ENCODE measurements at places on chromosomes 12 and 14. TPM values are rescaled to one million over a fixed set of nuclear protein-coding genes. Genes with fewer than 3 reads are reported as not detected.
A peak's percentile ranks its signal among the peaks of the same experiment; 100 is the strongest.

ABHD12B gene
- not detected for total RNA-seq

IGFBP6 gene
- total RNA-seq, result 53.0 TPM

MSRB3 gene
- total RNA-seq, result 125 TPM

PRKD1 gene
- 3.1 TPM for total RNA-seq

STON2 gene
- 8.3 TPM for total RNA-seq

ALDH1L2 gene
- total RNA-seq, result 3.0 TPM

DNA sequence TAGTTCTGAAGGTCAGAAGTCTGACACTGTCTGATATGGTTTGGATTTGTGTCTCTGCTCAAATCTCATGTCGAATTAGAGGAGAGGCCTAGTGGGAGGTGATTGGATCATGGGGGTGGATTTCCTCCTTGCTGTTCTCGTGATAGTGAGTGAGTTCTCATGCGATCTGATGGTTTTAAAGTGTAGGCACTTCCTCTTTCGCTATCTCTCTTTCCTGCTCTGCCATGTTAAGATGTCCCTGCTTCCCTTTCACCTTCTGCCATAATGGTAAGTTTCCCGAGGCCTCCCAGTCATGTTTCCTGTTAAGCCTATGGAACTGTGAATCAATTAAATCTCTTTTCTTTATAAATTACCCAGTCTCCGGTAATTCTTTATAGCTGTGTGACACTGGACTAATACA lies 84.1 kb upstream of the TMTC1 start:
- no peak for DNase-seq

DNA sequence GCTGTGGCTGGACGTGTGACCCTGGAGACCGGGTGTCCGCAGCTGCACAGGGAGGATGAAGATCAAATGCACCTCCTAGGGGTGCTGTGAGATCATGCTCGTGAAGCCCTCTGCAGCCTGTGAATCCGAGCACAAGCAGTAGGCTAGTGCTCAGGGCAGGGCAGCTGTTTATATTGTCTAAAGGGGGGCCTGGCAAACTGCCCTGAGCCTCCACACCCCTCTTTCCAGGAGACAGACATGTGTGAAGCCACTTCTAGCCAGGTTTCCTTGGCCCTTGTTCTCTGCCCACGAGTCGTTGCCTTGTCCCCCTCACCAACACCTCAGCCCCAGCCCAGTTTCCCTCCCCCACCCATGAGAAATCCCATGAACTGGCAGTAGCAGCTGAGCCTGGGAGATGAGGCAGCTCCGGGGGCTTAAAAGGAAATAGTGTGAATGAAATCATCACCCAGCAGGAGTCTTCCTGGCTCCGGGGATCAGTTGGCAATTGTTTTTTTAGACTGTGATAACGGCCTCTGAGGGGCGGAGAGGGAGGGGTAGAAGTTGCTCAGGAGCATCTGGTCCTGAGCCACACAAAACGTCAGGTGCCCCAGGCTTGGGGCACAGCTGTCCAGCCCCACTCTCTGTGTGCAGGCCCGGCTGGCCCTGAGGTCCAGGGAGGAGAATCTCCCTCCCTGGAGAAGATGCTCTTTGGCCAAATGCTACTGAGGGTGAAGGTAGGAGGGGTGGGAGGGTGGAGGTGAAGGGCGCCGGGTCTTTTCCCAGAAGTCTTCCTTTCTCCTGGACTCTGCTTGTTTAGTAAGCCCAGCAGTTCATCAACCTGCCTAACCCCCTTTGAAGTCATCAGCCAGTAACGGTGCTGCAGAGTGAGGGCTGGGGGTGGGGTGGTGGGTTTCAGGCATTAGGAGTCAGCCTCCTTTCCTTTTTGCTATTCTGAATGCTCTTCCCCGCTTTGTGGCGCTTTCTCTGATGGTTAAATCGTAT lies 4.0 kb downstream of the FGF6 start:
- DNase-seq, result no peak

GRCh38 chr12:52245259-52245961 lies 12.4 kb downstream of the KRT7 start:
- DNase-seq, result no peak

GRCh38 chr14:42710071-42710470 lies 1103.4 kb downstream of the LRFN5 start:
- DNase-seq, result no peak

DNA sequence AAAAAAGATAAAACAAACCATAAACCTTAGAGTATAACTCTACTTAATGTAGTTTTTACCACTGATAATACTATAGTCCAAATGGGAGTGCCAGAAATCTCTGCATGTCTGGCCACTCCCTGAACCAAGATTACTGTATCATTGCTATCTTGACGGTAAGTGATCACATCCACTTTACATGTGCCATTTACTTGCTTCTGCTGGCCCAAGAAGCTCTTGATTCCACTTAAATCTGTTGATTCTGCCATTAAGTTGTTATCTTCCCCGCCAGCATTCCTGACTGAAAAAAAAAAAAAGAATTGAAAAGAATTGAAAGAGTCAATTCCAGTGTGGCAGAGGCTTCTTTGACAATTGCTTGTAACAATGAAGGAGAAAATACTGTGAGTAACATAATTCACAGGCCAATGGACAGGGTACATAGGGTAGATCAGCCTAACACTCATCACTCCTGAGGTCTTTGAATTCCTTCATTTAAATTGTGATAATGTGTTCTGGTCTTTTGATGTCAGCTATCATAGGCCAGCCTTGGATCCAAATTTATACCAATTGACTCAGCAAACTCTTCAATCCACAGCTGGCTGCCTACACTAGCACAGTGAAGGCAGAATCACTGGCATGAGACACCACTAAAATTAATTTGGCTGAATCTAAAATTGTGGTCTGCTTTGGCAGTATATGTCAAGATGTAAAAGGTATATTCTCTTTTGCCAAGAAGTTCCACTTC lies 665.2 kb upstream of the FLRT2 start:
- no peak for DNase-seq

- DNase-seq, result no peak
Observed at GRCh38 chr14:34161351-34162082, 210.6 kb upstream of the EGLN3 start.

- no peak for DNase-seq
Observed at GRCh38 chr12:102570256-102570655, 89.9 kb upstream of the IGF1 start.

DNA sequence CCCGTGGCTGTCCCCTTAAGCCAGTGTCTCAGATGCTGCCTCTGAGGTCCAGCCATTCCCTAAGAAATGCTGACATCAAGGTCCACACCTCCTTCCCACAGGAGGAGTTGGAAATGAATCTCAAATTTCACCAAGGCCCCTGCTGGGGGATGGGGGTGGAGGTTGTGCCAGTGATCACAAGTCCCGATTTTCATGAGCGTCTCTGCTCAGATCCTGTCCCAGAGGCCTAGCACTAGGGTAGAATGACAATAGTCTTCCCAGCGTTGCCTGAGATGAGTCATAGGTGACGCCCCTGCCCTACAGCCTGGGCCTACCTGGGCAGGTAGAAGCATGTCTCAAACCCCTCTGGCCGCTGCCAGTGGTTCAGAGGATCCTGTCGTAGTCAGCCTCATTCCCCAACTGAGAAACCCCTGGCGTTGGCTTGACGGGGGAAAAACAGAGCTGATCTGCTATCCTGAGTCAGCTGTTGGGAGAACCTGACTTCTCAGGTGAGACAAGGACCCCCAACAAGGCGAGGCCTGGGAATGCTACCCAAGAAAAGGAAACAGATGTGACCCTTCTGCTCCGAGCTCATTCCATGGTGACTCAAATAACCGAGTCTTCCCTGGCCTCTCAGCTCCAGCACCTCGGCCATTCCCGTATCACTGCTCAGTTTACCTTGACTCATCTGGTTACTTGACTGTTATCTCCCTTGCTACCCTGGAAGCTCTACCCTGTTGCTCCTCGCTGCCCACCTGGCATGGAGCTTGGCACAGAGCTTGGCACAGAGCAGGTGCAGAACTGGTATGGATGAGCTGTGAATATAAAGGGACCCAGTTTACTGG lies 21.8 kb upstream of the SPPL3 start:
- DNase-seq, result no peak

DNA sequence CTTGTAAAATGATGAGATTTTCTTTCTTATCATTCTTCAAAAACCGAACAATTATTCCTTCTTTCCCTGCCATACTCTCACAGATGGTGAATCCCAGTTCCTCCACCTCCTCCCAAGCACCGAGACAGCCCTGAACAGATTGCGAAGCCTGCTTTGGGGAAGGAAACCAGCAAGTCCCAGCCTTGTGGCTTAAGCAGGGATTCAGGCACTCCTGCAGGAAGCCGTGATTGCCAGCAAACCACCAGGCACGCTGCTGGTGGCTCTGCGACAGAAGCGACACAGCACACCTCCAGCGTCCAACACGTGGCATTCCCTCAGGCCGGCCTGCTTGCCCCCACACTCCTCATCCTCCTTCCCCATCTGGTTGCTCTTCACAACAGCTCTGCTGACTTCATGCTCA lies 237.7 kb downstream of the GXYLT1 start:
- DNase-seq, result no peak

DNA sequence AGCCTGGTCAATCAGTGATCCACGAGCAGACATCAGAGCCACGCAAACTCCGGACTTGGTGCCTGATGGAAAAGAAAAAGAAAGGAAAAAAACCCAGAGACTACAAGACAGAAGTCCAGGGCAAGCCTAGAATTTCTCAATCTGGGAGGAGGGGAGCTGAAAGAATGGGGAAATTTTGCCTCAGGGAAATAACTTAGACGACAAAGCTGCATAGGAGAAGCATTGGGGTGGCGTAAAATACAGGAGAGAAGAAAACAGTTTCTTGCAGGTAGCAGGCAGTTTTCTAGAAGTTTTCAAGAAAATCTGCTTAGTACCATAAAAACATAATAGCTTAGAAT lies 2.6 kb upstream of the SLC11A2 start:
- DNase-seq, result no peak

DNA sequence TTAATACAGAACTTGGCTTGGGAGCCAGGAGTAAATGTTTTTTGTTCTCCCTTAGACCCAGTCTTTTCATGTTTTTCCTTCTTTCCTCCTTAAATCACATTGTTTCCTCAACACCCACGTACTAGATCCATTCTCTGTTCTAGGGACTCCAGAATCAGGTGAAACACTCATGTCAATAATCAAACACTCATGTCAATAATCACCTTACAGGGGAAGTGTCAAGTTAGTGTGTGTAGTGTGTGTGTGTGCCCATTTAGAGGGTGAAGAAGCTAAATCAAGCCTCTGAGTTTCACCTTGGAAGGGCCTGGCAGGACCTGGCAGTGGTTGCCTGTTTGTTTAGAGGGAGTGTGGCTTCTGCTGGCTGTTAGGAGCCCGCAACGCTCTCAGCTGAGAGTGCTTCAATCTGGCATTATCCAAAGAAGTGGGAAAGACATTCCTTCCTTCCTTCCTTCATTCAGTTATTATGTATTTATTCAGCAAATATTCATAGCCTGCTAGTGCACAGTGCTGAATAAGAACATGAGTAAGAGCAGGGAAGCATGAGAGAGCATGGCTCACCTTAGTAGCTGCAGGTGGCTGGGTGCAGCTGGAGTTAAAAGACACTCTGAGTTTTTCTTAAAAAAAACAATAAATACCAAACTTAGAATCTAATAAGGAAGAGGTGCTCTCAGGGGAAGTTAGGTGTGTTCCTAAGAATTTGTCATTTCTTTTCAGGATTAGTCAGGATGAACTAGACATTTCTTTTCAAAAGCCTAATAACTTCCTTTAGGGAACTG lies 17.6 kb upstream of the EID3 start:
- no peak for DNase-seq

- no peak for DNase-seq
Observed at GRCh38 chr14:67526676-67527459, 6.2 kb upstream of the PLEKHH1 start.

DNA sequence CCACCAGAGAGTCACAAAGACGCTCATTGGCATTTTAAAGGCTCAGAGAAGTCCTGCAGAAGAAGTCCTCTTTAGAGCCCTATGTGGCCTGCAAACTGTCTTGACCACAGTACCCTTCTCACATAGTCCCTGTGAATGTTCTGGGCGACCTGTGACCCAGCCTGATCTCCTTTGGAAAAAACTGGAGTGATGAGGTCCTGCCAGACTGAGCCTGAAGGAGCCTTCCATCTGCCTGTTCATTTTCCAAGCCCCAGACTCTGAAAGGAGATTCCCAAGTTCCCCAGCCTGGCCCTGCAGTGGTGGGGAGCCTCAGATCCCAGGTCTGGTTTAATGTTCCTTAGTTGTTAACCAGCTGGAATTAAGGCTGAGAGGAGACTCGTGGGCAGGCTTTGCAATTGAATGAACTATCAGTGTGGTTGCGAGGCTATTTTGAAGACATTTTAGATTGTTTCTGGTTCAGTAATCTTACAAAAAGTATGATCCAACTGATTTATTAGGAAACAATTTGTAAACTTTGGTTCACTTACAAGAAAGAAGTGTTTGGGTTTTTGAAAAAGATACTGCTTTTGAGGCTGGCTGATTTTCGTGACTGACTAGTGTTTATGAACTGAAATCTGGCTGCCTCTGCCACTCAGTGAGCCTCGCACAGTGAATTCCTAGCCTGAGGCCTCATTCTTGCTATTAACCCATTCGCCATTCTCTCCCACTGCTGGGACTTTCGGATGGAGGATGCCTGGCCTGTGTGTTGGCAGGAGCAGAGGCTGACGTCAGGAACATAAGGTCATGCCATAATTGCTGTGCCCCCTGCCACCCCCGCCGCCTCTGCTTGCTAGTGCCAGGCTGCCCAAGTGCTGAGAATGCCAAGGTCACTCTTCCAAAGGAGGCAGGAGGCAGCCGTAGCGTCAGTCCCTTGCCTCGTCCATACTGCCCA lies 249.0 kb downstream of the CACNA1C start:
- peak; percentile 67 for DNase-seq

DNA sequence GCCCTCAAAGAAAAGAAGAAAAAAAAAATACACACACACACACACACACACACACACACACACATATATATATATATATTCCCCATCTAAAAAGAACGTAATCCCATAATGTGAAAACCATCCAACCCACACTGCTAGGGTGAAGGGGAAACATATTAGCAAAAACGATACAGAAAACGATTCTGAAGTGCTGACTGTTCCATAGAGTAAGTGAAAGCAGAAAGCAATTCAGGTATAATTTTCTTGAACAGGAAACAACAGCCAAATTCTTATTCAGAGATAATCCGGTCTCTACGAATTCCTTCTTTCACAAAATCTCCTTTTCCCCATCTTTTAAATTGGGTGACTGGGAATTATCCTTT lies 393.5 kb downstream of the NOVA1 start:
- DNase-seq, result no peak

DNA sequence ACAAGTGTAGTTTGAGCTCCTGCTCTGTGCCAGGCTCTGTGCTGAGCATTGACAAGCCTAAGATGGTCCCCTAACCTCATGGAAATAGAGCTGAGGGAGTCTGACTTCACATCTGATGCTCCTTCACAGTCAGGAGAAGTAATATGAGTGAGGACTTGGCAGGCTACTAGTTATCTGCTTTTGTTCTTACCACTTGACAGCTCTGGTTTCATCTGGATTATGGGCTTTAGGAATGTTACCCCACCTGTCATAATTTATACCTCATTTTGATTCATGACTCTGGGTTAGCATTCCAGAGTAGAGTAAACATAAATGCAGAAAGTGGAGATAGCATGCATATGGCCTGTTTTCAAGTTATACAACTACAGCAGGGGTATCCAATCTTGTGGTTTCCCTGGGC lies 40.5 kb downstream of the ATP6V1D start:
- no peak for DNase-seq

- no peak for DNase-seq
Observed at GRCh38 chr14:97113339-97113738, 316.2 kb downstream of the VRK1 start.

- no peak for DNase-seq
Observed at GRCh38 chr12:53596920-53597363, 29.2 kb downstream of the ATF7 start.

GRCh38 chr12:131049549-131050339 lies 96.0 kb downstream of the ADGRD1 start:
- no peak for DNase-seq

- no peak for DNase-seq
Observed at GRCh38 chr12:101992091-101992490, 69.7 kb downstream of the WASHC3 start.

- DNase-seq, result no peak
Observed at GRCh38 chr12:51639361-51639760, 48.3 kb downstream of the SCN8A start.

Measured in left ventricle myocardium inferior (tissue), 1 donor.